ENCODE measurements at places on chromosomes 13 and 19. TPM values are rescaled to one million over a fixed set of nuclear protein-coding genes. Genes with fewer than 3 reads are reported as not detected.

Gene C13orf42
- total RNA-seq: not detected

Gene SBNO2
- total RNA-seq: 4.4 TPM

- no peak overlapping the region for H3K4me3 ChIP-seq
- no peaks in the 10 kb centered on the region for H3K27me3 ChIP-seq
- no peak for DNase-seq
- H3K27ac ChIP-seq: no peak overlapping the region
- no peaks in the 10 kb centered on the region for H3K36me3 ChIP-seq
- no peaks in the 10 kb centered on the region for H3K4me1 ChIP-seq
Observed at GRCh38 chr19:38507551-38508127, 74.1 kb downstream of the RYR1 start.

DNA sequence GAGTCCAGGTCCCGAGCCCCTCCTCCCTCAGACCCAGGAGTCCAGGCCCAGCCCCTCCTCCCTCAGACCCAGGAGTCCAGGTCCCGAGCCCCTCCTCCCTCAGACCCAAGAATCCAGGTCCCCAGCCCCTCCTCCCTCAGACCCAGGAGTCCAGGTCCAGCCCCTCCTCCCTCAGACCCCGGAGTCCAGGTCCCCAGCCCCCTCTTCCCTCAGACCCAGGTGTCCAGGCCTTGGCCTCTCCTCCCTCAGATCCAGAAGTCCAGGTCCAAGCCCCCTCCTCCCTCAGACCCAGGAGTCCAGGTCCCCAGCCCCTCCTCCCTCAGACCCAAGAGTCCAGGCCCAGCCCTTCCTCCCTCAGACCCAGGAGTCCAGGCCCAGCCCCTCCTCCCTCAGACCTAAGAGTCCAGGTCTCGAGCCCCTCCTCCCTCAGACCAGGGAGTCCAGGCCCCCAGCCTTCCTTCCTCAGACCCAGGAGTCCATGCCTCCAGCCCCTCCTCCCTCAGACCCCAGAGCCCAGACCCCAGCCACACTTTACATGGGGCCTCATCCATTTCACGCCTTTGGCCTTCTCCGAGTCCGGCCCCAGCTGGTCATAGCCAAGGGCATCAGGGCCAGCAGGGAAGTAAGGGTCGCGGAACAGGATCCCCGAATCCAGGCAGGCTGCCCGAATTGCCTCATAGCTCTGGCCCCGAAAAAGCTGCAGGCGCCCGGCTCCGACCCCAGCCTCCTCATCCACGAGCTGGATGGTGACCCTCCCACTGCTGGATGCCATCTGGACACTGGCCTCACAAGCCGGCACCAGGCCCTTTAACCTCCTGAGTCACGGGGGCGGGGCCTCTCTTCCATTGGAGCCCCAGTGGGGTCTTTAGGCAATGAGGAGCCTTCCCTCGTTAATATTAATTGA lies 628 bp downstream of the CAPN12 start:
- no peaks in the 10 kb centered on the region for H3K27me3 ChIP-seq
- no peak overlapping the region for H3K4me3 ChIP-seq
- no peak for DNase-seq
- no peaks in the 10 kb centered on the region for H3K36me3 ChIP-seq
- no peak overlapping the region for H3K27ac ChIP-seq

DNA sequence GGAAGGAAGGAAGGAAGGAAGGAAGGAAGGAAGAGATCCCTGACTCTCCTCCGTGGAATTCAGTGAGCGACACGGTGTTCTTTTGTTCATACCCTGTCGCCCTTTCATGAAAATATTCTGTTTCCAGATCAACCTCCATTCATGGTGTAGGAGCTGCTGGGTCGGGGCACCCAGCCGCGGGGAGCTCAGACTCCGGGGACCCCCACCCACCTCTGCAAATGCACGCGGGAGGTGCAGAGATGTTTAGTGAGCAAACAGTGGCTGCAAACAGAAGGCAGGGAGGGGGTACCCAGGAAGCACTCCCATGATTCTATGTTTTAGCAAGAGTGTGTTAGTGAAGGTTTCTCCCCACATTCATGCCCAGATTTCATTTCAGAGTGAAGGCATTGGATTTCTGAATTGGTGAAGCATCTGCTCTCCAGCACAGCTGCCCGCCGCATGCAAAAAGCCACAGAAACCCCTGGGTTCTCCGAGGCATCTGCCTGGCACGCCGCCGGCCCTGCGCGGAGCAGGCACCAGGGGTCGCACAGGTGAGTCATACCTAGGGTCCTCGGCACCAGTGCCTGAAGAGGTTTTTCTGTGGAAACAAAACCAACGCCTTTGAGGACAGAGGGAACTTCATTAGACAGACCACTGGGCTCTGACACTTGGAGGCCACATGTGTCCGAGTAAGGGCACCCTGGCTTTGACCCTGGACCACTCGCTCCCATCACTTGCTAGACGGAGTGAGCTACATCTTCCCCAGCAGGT lies 80.6 kb downstream of the ZNF557 start:
- DNase-seq: no peak
- no peaks in the 10 kb centered on the region for H3K27me3 ChIP-seq
- H3K36me3 ChIP-seq: no peaks in the 10 kb centered on the region
- H3K27ac ChIP-seq: peak overlapping the region; percentile 42
- no peaks in the 10 kb centered on the region for H3K4me1 ChIP-seq

DNA sequence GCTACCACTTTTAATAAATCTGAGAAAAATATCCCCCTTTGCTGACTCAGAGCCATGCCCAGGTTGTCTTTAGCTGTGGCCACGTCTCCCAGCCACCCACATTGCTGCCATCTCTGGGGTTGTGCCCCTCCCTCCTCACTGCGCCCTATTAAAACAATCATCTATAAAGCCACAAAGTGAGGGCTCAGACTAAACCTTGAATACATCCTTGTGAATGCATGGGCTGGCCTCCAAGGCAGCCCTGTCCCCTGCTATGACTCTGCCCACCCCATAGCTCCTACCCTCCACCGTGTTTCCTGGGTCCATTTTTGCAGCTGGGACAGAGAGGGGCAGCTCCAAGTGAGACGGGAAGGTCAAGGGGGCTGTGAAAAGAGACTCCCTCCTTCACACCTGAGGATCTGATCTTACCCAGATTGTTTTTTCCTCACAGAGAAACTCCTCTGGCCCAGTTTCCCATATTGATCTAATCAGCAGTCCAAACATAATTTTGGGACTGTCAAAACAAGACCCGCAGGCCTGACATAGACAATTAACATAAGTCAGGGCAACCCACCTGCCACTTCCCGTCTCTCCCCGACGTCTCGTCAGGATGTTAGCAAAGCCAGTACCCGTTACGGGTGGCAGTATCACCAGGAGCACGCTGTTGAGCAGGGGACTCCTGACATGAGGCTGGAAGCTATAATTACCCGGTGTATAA lies 199.0 kb downstream of the KATNAL1 start:
- H3K4me1 ChIP-seq: no peaks in the 10 kb centered on the region
- H3K27me3 ChIP-seq: no peaks in the 10 kb centered on the region
- H3K27ac ChIP-seq: no peak overlapping the region
- DNase-seq: no peak
- no peak overlapping the region for H3K4me3 ChIP-seq

DNA sequence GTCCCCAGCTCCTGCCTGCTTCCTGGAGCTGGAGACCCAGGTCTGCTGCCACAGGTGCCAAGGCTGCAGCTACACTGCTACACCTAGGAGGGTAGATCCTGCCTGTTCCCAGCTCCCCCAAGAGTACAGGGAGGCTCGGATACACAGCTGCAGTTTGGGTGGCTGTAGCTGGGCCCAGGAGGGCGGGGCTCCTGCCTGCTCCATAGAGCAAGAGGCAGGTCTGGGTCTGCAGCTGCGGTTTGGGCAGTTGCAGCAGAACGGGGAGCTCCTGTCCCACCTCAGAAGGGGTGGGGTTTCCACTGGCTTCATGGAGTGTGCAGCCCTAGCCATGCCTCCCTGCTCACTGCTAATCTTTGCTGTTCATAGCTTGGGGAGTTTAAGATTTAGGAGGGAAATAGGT lies 199.0 kb downstream of the NUFIP1 start:
- no peak overlapping the region for H3K4me3 ChIP-seq
- no peaks in the 10 kb centered on the region for H3K27me3 ChIP-seq
- no peak for DNase-seq
- H3K36me3 ChIP-seq: no peaks in the 10 kb centered on the region
- no peaks in the 10 kb centered on the region for H3K4me1 ChIP-seq

- no peaks in the 10 kb centered on the region for H3K4me1 ChIP-seq
- H3K27ac ChIP-seq: no peak overlapping the region
- H3K36me3 ChIP-seq: no peaks in the 10 kb centered on the region
- no peak for DNase-seq
- H3K27me3 ChIP-seq: no peaks in the 10 kb centered on the region
- H3K4me3 ChIP-seq: no peak overlapping the region
Observed at GRCh38 chr13:67806796-67807195, 576.7 kb upstream of the PCDH9 start.

GRCh38 chr13:20358022-20358421 lies 125.9 kb upstream of the GJB6 start:
- H3K4me1 ChIP-seq: no peaks in the 10 kb centered on the region
- no peaks in the 10 kb centered on the region for H3K36me3 ChIP-seq
- H3K4me3 ChIP-seq: no peak overlapping the region
- H3K27me3 ChIP-seq: no peaks in the 10 kb centered on the region
- H3K27ac ChIP-seq: no peak overlapping the region
- no peak for DNase-seq

DNA sequence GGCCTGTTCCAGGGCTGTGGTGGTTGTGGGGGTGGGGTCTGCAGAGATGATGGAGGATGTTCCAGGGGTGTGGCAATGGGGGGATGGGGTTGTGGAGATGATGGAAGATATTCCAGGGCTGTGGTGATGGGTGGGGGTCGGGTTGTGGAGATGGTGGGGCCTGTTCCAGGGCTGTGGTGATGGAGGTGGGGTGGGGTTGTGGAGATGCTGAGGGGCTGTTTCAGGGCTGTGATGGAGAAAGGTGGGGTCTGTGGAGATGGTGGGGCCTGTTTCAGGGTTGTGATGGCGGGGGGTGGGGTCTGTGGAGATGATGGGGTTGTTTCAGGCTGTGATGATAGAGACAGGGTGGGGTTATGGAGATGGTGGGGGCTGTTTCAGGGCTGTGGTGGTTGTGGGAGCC lies 62.0 kb downstream of the TEX29 start:
- no peaks in the 10 kb centered on the region for H3K4me1 ChIP-seq
- no peaks in the 10 kb centered on the region for H3K36me3 ChIP-seq
- DNase-seq: no peak
- no peak overlapping the region for H3K4me3 ChIP-seq

GRCh38 chr19:13234518-13234917 lies 84.3 kb downstream of the IER2 start:
- H3K27me3 ChIP-seq: no peaks in the 10 kb centered on the region
- peak; percentile 24 for DNase-seq
- no peak overlapping the region for H3K4me3 ChIP-seq

Measured in uterus (tissue), 4 donors.